G401 (cell line): ENCODE measurements at places on chromosomes 5 and 9. TPM values are rescaled to one million over a fixed set of nuclear protein-coding genes. Genes with fewer than 3 reads are reported as not detected.

DNA sequence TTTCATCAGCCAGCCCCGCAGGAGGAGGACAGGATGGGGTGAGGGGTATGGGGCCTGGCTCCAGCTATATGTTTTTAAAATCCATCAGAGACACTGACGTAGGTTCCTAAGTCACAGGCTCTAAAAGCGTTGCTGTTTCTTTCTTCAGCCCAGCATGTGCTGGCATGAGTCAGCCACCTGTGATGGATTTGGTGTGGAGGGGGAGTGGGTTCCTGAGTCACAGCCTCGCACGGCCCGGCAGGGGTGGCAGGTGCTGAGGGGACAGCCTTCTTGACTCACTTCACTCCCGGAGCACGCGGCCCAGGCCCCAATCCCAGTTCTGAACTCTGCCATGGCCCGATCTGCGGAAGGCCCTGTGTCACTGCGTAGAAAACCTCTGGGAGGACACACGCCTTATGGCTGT lies 38.8 kb upstream of the RPL26L1 start:
- no peak for DNase-seq

GRCh38 chr5:118253225-118254061 lies 734.9 kb downstream of the DTWD2 start:
- peak; percentile 87 for DNase-seq

GRCh38 chr5:42108468-42108867 lies 183.4 kb downstream of the FBXO4 start:
- no peak for DNase-seq

DNA sequence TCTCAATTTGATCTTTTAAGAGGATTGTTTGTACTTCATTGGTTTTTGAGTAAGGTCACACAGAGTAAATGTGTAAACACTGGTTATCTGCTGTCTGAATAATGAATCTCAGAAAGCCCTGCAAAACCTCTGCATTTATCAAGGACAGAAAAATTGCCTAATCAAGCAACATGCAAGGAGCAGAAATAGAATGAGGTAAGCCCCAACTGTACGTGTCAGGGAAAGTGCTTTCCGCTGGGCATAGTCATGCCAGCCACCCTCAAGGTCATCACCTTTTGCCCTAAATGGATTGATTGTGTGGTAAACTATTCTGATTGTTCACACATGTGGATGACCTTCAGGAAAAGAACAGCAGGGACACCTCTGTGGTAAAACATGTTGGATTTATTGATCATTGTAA lies 376.9 kb upstream of the KCNN2 start:
- no peak for DNase-seq

DNA sequence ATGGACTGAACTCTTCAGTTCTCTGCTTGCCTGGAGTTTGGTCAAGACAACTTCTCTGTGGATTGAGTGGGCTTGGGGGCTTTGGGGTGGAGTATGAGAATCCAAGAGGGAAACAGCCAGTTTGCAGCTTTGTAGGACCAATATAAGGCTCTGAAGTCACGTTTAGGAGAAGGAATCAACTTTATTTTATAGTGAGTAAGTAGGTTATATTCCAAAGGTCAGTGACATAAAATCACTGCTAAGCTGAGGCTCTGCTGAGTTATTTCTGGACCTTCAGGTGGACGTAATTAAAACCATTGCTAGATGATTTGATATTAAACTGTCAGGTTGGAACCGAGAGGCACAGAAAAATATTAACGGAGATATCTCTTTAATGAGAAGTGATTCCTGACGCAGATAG lies 514.4 kb downstream of the DMAC1 start:
- no peak for DNase-seq

- no peak for DNase-seq
Observed at GRCh38 chr9:72092820-72093219, 32.4 kb upstream of the C9orf57 start.

CDO1 gene
- total RNA-seq = not detected in 2 replicates

EPB41L4B gene
- total RNA-seq = 3.2 and 6.5 TPM in 2 replicates
